Dermis blood vessel endothelial cell (primary cell): ENCODE measurements at places on chromosomes 5 and 9. TPM values are rescaled to one million over a fixed set of nuclear protein-coding genes. Genes with fewer than 3 reads are reported as not detected.
A peak's percentile ranks its signal among the peaks of the same experiment; 100 is the strongest.

The ANKRD20A1 gene
- 1.7 and 2.6 TPM in 2 replicates for total RNA-seq

The C9orf152 gene
- 0.05 TPM in 1 of 2 replicates, not detected in the other for total RNA-seq

The SEMA6A gene
- 21.1 and 38.1 TPM in 2 replicates for total RNA-seq

- DNase-seq = peak; percentile 52
Observed at GRCh38 chr9:125541840-125542243, 165.2 kb downstream of the MAPKAP1 start.

- no peak for DNase-seq
Observed at GRCh38 chr5:10118150-10118549, 131.5 kb downstream of the ATPSCKMT start.

DNA sequence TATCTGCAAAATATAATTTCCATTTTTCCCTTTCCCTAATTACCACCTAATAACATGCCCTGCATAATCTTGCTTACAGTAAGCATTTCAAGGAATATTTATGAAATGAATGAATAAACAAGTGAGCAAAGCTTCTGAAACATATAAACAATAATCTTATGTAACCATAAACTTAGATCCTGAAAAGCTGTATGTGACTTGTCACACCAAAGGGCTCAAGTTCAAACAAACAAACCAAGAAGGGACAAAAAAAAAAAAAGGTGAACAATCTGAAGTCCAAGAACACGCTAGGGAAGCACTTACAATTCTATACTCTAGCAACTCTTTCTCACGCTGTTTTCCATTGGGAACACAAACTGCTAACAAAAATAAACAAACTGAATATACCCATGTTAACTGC is 36.3 kb downstream of the PLPP1 start:
- no peak for DNase-seq

DNA sequence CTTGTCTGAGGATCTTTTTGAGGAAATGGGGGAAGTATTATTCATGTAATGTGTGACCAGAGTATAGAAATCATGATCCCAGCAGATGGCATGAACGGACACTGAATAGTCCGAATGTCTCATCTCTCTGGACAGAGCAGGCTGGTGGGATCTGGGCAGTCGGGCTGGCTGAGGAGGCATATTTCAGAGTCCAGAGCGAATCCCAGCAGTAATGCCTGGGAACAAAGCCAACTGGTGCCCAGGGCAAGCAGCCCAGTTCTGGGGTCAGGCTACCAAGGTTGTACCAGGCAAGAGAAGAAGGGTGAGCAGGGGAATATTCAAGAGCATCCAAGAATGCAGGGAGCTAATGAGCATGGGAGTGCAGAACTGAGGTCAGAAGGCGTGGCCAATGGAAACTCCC is 306.4 kb downstream of the ZSWIM6 start:
- no peak for DNase-seq

- no peak for DNase-seq
Observed at GRCh38 chr9:107708791-107709190, 219.2 kb upstream of the KLF4 start.

The ARL14EPL gene
- total RNA-seq = under 0.01 TPM in 1 of 2 replicates, not detected in the other

- DNase-seq = peak; percentile 17
Observed at GRCh38 chr9:97895695-97896332, 26.5 kb downstream of the TRMO start.

DNA sequence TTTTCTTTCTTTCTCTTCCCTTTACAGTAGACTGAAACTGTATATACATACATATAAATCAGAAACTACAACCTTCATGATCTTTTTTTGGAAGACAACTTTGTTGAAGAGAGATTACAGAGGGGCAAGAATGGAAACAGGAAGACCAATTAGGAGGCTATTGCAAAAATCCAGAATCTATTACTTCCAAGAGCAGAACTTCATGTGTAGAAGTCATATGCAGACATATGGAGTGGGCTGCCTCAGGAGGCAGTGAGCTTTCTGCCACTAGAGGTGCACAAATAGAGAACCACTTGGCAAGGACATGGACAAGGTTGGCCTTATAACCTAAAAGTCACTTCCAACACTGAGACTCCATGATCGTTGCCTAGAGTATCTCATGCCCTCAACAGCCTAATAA is 157.8 kb upstream of the NR4A3 start:
- DNase-seq = no peak

GRCh38 chr9:34664281-34665066 is 2.0 kb upstream of the CCL27 start:
- peak; percentile 83 for DNase-seq

- DNase-seq = no peak
Observed at GRCh38 chr5:38396766-38397165, 138.4 kb downstream of the EGFLAM start.

- no peak for DNase-seq
Observed at GRCh38 chr9:78144008-78144381, 91.9 kb upstream of the CEP78 start.

The RAI14 gene
- 204 and 257 TPM in 2 replicates for total RNA-seq

DNA sequence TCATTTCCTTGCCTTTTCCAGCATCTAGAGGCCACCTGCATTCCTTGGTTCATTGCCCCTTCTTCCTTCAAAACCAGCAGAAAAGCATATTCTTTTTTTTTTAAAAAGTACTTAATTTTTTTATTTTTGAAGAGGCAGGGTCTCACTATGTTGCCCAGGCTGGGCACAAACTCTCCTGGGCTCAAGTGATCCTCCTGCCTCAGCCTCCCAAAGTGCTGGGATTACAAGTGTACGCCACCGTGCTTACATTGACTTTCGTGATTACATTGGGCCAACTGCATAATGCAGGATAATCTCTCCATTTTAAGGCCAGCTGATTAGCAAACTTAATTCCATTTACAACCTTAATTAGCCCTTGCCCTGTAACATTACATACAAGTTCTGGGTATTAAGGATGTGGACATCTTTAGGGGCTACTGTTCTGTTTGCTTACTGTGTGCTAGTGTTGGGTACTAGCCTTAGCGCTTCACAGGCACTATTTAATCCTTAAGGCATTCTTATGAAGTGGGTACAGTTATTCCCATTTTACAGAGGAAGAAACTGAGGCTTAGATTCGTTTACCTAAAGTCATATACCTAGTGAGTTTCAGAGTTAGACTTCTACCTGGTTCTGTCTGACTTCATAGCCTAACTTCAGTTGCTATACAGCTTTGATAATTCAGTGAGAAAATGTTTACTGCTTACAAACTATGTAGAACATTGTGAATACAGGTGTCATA is 33.7 kb downstream of the SLC25A51 start:
- no peak for DNase-seq

The SPINK7 gene
- not detected in 2 replicates for total RNA-seq

DNA sequence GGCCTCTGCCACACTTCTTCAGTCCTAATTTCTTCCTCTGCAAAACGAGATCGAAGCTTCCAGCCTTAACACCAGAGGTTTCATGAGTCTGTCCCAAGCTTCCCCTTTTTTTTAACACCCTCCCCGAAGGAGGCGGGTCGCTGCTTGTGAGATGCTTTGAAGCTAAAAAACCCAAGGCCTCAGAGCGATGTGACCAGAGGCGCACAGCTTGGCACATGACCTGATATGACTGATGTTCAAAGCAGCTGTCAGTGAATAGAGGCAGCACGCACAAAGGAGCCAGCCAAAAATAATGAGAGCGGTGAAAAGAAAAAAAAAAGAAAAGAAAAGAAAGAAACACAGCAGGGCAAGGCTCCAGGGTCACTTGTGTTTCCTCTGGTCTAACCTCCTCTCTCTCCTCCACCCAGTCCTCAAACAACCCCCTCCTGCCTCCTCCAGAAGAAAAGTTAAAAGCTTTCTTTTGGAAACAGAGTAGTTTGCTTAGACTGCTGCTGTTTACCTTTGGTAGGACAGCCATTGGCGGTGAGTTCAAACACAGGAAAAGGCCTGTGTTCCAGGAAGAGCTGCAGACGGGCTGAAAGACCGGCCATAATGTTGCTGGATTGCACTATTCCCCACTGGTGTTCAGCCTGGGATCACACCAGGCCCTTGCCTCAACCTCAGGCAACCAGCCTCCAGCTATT is 10.9 kb upstream of the ZNF366 start:
- DNase-seq = no peak

DNA sequence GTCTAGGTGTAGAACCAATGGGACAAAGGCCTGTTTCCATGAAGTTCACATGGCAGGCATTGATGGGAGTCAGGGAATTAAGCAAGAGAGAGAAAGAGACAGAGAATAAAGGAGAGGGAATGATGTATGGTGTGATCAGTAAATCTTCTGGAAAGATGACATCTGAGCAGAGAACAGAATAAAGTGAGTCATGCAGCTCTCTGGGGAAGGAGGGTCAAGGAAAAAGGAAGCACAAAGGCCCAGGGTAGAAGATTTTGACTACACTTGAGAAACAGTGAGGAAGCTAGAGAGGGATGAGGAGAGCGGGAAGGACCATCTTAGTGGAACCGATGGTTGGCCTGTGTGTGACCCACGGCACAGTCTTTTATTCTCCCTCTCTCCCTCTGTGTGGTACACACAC is 425.9 kb downstream of the SPOCK1 start:
- peak; percentile 31 for DNase-seq

DNA sequence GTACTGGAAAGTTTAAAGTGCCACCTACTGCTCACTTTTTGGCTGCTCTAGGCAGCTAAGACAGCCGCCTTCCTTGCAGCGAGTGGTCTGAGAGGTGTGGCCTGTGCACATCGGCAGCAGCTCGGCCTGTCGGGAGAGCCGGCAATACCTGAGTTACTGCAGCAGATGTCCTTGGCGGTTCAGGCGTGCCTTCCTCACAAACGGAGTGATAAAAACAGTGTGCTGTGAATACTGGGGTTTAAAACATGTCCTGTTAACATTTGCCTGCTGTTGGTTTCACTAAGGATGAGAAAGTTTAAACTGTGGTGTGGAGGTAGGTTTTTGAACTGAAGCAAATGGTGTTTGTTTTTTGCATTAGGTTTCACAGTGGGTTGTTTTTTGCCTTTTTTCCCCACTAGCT is 12.9 kb downstream of the TRAF2 start:
- no peak for DNase-seq

The EXOC3 gene
- 44.3 and 52.1 TPM in 2 replicates for total RNA-seq

- DNase-seq = no peak
Observed at GRCh38 chr5:55934720-55935119, 60.0 kb downstream of the IL6ST start.

DNA sequence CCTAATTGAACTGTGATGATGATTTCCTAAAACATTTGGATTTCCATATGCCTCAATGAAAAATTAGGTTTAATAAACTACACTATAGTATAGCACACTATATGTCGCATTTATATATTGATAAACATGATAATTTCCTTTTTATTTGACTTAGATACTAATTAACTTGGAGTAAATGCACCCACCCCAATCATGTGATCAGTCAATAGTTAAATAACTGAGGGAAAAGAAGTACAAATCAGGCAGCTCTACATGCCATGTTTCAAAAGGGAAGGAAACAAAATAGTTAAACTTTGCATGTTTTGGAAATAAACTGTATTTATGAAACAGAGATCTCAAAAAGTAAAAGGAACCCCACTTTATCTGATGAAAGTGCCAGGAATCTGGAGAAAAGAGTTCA is 18.0 kb upstream of the GNE start:
- DNase-seq = no peak

DNA sequence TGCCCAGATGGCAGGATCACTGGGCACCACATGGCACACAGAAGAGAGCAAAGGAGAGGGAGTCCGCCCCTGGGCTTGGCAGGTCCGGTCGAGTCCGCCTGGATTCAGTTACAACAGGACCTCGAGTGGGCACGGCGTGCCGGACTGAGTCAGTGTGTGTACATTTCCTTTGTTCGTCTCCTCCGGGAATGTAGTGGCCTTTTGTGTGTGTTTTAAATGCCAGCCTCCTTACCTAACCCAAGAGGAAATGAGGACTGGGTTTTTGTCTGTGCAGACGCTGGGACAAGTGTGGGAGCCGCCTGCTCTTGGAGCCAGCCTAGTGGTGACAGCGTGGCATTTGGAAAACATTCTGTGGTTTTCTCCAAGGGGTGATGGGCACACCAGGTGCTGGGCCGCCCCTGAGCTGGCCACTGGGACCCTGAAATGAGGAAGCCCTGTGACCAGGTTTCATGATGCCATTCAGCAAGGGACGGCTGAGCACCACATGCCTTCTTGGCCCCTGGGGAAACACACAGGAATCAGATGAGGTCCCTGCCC is 9.6 kb downstream of the NEK6 start:
- DNase-seq = peak; percentile 92

- no peak for DNase-seq
Observed at GRCh38 chr5:132471944-132472343, 18.6 kb downstream of the IRF1 start.

DNA sequence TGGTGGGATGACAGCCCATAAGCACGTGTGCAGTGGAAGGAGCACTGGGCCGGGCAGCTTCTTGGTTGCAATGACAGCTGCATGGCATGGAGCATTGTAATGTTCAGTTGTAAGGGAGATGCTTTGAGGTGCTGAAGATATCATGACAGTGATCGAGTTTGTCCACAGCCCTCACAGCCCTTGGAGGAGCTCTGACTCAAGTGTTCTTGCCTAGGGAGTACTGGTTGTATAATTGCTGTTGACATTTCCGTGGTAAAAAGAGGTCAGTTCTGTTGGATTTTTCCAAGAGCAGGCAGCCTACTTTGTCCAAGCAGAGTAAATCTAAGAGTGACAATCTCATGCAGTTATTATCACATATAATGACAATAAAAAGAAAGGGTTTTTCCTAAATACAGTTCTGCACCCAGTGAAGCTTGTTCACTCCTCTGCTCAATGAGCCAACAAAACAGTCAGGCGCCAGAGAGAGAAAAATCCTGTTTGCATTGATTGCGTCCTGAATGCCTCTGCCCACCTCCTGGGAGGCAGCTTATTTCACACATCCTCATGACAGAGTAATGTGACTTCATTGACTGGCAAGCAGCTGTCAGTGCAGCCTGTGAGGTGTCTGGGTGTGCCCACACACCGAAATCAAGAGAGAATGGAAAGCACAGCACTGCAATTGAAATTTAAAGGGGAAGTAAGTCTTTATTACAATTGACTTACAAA is 248.0 kb downstream of the NTRK2 start:
- no peak for DNase-seq

DNA sequence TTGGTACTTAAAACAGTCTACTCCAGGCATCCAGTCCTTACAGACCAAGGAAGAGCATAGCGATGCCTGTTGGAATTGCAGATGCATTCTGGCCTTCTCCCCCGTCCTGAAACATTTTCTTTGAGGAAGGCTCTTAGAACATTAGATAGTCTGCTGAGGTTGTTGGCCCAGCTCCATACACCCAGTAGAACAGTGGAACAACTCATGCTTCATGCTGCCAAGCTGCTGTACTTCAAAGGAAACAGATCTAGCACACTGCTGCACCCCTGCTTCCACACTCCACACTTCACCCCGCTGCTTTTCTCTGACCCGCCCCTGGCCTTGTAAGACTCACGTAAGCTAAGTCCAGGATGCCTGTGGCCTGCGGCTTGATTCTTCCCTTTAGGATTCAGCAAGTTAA is 33.4 kb upstream of the NCS1 start:
- DNase-seq = peak; percentile 73

The SMC5 gene
- total RNA-seq = 20.4 and 24.4 TPM in 2 replicates

The INSL4 gene
- total RNA-seq = not detected in 2 replicates

The RPL12 gene
- total RNA-seq = 969 and 1,693 TPM in 2 replicates

DNA sequence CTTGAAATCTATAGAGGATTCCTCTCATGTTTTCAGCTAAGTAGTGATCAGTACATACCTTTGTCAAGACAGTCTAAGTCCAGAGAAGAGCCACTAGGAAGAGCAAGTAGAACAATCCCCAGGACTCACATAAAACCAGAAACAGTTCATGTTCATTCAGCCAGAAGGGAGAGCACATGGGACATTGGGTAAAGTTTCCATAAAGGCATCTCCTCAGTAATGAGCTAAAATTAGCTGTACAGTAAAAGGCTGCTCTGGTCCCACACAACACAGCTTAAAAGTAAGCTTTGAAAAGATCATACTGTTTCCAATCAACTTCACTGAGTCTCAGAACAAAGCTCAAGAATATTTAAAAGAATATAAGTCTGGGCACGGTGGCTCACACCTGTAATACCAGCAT is 32.4 kb downstream of the HOMER1 start:
- DNase-seq = no peak

The C5orf52 gene
- not detected in 2 replicates for total RNA-seq

The GFRA3 gene
- total RNA-seq = not detected in 2 replicates
